ENCODE measurements at places on chromosomes 5 and 9.

- DNase-seq = no peak
Measured at GRCh38 chr9:69861011-69861410, 40.4 kb downstream of the CFAP95 start.

GRCh38 chr5:176167800-176168199 lies 70.4 kb upstream of the SIMC1 start:
- DNase-seq = no peak

GRCh38 chr5:45862763-45863162 lies 166.6 kb upstream of the HCN1 start:
- no peak for DNase-seq

DNA sequence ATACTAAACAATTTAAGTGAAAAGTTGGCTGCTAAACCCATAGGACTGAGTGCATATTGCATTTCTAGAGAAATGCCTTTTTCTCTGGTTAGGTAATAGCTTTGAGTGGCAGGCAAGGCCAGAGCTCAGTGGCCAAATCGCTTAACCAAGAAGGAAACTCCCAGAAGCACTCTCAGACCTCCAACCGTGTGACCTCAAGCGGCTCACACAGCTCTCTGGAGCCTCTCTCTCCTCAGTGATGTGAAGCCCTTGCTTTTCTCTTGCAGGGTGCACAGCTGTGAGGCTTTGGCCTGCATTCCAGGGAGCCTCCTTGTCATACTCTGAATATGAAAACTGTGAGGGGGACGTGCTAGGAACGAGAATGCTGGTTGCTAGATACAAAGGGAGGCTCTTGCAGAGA lies 106.7 kb downstream of the INSYN2B start:
- peak; percentile 94 for DNase-seq

- DNase-seq = no peak
Measured at GRCh38 chr9:8571643-8572042, 772.1 kb upstream of the DMAC1 start.

DNA sequence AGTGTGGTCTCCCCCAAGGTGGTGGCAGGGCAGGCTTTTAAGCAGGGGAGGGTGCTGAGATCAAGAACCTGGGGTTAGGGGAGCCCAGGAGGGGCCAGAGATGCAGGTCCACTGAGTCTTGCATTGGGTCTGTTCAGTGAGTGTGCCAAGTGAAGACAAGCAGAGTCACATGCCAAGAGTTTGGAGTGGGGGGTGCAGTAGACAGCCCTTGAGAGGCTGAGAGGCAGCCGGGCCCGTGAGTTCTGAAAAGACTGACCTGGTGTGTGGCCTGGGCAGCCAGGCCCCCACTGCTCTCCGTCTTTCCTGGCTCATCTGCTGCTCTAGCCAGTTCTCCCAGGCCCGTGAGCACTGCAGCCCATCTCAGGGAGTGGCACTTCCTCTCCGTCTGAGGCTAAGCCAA lies 120.0 kb downstream of the DAB2IP start:
- DNase-seq = no peak

GRCh38 chr5:135873831-135874230 lies 21.8 kb downstream of the IL9 start:
- DNase-seq = no peak

- no peak for DNase-seq
Measured at GRCh38 chr5:140611020-140611521, 21.9 kb downstream of the CD14 start.

- DNase-seq = no peak
Measured at GRCh38 chr5:9421884-9422283, 124.0 kb downstream of the SEMA5A start.

- DNase-seq = peak; percentile 99
Measured at GRCh38 chr5:176676361-176676824, 29.1 kb downstream of the TSPAN17 start.

GRCh38 chr9:36021968-36022367 lies 14.7 kb upstream of the RECK start:
- DNase-seq = no peak

DNA sequence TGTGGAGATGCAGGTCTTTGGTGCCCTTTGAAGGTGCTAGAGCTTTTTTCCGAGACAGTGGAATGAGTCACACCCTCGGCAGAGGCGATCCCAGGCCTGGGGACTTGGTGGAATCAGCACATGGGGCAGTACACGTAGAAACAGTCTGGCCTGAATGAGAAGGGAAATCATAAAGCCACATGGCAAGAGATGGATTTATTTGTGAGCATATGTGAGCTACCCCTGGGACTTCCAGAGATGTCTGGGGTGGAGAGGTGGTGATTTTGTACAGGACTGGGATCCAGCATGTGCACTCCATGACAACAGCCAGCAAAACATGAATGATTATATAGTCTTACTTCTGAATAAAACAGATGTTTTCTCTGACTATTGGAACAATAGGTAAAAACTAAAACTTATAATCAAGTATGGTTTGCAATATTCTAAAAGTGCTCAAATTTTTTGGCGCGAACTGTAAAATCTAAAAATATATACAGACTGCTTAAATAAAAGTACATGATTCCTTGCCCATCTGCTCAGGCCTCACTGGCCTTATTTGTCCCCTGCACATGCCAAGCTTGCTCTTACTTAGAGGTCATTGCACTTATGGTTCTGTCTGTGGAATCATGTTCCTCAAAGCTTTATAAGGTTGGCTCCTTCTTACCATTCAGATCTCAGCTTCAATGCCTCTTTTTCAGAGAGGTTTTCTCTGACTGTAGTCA lies 54.7 kb upstream of the SMARCA2 start:
- no peak for DNase-seq

- DNase-seq = no peak
Measured at GRCh38 chr5:31767335-31768031, 128.6 kb downstream of the PDZD2 start.

- DNase-seq = no peak
Measured at GRCh38 chr5:10538789-10539686, 24.8 kb upstream of the ANKRD33B start.

GRCh38 chr5:172733131-172733973 lies 37.6 kb downstream of the DUSP1 start:
- DNase-seq = no peak

DNA sequence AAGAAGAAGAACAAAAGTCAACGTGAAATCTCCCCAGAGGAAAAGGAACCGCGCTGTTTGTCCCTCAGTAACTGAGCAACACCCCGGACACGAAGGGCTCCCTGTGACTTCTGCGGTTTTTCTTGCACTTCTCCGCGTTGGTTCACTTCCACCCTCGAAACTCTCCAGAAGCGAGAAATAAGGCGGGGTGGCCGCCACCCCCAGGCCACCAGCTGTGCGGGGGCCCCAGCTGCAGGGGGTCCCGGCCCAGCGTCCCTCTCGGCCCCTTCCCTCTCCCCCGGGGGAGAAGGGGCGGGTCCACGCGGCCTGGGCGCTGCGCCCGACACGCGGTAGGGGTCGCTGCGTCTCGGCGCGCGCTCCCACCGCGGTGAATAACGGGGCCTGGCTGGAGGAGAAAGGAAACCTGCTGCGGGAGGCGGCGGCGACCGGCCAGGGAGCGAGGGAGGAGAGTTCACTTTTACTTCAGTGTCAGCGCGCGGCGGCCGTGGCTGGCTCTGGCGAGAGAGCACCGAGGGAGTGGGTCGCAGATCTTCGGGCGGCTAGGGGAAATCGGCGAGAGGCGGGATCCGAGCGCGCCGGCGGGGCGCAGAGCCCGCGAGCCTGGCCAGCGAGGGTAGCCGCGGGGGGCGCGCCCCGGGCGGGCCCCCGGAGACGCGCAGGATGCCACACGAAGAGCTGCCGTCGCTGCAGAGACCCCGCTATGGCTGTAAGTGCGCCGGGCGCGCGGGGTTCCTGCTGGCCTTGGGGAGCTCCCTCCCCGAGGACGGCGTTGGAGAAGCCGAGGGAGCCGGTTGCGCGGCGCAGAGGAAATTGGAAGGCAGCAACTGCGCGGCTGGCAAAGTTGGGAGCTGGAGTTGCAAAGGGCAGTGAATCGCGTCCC lies at the start of gene IQGAP2:
Gene IQGAP2 (plus strand): TSS at position 400 of the 880 bp plus-strand sequence. CDS start 261 bp downstream, at position 661.
- peak; percentile 98 for DNase-seq

DNA sequence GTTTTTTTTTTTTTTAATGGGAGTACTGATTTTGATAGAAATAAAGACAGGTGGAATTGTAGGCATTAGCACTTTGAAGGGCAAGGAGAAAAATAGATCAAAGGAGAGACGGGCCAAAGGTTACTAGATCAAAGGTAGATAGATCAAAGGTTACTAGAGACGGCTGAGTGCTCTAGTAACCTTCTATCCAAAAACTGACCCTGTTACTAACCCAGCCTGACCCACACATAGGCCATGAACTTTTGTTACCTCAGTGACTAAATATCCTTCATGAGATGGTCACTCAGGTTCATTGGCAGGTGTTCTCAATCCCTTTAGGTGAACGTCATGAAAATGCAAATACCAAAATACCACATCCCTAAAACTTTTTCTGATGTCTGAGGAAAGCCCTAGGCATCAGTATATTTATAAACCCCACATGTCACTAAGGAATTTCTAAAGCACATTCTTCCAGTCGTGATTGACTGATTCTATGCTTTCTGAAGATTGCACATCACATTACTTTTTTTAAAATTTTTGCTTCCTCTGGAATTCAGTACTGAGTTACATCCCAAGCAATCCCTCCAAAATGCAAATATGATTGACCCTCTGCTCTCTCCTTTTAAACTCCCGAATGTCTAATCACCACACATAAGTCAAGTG lies 772.7 kb downstream of the BRINP1 start:
- no peak for DNase-seq

DNA sequence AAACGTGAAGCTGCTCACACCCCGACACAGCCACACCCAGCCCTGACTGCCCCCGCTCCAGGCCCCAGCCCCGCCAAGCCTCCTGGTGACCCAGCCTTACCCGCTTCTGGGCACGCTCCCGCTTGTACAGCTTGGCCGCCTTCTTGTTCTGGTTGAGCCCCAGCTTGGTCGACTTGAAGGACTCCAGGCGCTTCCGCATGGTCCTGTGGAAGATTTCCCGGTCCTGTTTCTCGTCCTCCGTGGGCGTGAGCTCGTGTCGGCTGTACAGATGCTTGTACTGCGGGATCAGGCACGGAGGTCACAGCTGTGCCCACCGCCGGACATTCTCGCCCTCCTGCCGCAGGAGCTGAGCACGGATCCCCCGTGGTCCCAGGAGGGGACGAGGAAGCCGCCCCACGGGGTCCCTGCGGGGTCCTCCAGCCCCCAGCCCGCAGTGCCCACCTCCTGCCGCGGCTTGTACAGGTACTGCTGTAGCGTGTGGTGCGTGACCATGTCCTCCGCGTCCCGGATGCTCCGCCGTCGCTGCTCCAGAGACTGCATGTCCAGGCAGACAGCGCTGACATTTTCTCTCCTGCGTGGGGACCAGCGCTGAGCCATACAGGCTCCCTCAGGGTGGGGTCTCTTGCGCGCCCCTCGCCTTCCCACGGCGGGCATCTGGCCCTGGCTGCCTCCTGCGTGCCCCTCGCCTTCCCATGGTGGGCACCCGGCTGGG lies 33.3 kb downstream of the EXOC3 start:
- DNase-seq = no peak

- DNase-seq = no peak
Measured at GRCh38 chr5:87535706-87536105, 123.0 kb upstream of the CCNH start.

DNA sequence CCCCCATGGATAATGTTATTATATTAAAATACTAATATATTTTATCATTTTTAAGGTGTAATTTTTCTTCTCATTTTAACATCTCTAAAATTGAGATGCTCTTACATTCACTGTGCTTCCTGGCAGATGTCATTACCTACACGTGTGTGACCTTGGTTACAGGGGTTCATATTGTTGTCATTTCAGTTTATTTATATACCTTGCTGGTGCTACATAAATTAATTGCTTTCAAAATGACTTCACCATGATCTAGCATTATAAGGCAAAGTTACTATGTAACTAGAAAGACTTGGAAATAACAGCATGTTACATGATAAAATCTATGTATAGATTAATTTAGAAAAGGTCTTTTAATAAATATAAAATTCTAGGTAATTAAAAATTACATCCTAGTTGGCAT lies 60.9 kb downstream of the ARHGEF28 start:
- DNase-seq = no peak

GRCh38 chr5:80653502-80653901 lies 950 bp upstream of the MSH3 start:
- peak; percentile 1 for DNase-seq

DNA sequence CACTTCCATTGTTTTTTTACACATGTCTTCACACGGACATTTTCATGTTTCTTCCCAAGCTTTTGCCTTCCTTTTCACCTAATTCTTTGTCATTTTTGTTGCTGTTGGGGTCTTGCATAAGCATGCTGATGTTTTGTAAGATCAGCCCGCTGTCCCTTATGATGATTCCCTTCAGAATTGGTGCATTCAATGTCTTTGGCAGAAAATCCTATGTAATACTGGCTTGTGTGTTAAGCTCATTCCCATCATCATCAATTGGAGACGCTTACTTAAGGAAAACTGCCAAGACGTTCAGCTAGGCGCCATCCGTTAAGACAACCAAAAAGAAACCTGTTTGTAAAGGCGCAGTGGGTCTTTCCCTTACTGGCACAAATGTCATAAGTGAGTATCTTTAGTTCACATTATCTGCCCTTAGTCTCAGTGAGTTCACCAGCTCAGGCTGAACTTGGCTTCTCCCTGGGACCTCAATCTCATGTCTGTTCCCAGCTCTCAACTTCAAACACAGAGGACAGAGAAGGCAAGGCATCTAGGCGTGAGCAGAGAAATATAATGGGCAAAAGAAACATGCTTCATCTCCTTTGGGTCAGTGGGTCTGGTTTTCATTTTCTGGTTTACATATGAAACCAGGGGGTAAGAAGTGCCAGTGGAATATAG lies 97.9 kb downstream of the EFNA5 start:
- no peak for DNase-seq

DNA sequence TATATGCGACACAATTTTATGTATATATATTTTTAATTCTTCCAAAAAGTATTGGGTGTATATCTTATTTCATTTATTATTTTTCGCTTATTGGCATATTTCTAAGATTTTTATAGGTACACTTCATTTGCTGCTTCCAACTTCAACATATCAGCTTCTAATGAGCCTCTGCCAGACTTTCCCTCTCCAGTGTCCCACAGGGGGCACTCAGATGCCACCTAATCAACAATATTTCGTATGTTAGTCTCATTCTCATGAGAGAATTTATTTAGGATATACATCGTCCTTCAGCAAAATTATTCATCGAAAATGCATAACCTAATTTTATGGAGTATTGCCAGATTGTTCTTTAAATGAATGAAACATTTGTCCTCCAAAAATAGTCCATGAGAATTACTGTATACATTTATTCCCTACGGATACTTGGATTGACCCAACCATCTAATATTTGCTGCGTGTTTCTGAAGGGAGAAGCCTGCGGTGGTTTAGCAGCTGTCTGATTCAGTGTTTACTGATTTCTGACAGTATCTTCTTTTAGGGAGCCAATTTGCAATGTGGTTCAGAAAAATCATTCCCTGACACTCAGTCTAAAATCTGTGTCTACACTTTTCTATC lies 100.6 kb upstream of the SELENOP start:
- peak; percentile 71 for DNase-seq

GRCh38 chr9:136806067-136806466 lies 1.7 kb upstream of the RABL6 start:
- DNase-seq = no peak

DNA sequence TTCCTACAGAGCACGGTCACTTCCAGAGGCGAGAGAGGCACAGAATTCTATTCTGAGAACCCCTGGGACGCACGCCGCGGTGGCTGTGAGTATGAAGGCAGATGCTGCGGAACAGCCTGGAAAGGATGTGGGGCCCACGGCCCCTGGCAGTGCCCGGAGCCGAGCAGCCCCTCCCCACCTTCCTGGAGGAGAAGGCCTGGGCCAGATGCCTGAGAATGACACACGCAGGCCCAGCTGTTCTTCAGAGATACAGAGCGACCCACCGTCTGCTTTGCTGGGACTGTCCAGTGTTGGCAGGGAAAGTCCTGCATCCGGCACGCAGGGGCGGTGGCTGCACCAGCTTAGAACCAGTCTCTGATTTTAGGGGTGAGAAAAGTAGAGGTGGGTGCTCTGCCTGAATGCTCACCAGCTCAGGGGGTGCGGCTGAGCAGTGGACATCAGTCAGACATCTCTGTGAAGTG lies 116.7 kb upstream of the LPCAT1 start:
- no peak for DNase-seq

Data from NB4 (cell line).